CD4-positive, alpha-beta T cell treated with Interleukin-17A for 4 hours (primary cell): ENCODE measurements at places on chromosomes 3 and 15.

DNA sequence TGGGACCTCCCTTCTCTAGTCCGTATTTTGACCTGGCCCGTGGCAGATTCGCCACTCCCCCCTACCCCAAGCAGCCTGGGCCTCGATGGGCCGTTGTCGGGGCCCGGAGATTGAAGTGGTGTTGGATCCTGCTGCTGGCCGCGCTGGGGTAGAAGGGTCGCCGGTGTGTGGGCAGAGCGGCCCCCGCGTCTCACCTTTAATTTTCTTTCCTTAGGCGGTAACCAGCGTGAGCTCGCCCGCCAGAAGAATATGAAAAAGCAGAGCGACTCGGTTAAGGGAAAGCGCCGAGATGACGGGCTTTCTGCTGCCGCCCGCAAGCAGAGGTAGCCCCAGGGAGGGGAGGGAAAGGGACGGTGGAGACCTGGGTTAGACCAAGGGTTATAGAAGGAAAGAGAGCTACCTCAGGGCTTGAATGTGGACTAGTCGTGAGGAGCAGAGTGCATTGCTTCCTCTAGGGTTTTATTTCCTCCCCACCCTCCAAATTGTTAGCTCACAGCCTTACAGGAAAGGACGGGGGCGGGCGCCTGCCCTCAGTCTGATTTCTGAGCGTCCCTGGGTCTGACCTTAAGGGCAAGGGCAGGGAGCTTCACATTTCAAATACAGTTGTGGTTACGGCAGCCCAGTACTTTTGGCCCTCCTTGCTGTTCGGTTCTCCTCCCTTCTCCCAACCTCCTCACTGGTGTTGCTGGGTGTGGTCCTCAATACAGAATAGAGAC, 799 bp downstream of the SERF2 start:
- peak; percentile 28 for DNase-seq

DNA sequence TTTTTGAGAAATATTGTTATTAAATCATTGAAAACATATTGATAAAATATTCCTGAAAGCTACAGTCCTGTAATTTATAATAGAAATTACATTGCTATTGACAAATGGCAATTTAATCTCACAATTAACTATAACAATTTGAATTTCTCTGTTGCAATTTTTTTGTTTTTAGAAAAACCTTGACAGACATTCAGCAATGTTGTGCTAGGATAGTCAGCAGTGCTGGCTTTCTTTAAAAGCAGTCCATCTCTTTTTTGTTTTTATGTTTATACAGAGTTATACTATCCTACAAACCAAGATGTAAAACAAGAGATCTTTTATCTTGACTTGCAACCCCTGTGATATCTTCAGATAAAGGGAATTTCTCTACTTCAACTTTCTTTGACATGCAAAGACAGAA, 93.1 kb downstream of the TUSC7 start:
- no peak for DNase-seq

- DNase-seq, result no peak
These were observed 81.6 kb upstream of the CHMP2B start for GRCh38 chr3:87145553-87145952.

DNA sequence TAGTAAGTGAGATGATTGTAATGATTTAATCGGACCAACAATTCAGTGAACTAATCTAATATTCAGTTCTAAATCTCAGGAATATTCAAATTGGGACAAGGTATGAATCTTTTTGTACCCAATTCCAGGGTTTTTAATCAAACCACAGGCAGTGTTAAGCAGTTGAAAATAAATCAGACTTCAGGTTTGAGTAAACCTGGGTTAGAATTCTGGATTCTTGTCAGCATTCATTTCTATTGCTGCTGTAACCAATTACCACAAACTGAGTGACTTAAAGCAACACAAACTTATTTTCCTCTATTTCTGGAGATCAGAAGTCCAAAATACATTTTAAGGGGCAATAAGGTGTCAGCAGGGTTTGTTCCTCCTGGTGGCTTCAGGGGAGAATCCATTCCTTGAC, 208.4 kb upstream of the ZPLD1 start:
- DNase-seq, result no peak

- no peak for DNase-seq
These were observed 620.5 kb upstream of the TBL1XR1 start for GRCh38 chr3:177817751-177818150.

DNA sequence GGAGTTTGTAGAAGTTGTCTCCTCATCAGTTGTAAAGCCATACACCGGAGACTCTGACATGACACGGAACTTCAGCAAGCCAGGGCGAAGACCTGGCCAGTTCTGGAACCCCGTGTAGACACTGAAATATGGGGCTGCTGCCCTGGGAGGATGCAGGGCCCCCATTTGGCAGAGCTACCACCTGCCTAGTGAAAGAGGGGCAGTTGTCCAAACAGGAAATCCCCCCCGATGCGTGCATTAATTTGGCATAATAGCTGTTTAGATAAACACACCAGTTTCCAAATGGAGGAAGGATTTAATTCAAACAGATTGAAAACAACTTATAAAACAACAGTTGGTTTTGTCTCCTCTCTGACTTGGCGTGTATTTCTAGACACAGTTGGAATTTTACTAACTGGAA, 357.2 kb downstream of the GABRG3 start:
- DNase-seq, result no peak

DNA sequence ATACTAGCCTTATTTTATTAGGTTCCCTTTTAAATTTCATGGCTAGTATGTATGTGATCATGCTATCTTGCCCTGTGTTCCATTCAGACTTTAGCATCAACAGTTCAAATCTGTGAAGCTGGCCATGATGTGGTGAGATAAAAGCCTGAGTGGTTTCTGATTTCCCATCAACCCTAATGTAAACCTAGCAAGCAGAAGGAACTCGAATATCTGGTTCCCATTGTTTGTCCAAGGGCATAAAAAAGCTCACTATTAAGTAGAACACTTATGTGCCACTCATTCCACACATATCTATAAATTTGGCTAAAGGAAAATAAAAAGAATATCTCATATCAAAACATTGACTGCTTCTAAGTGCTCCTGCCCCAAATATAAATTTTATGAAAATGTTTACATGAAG, 311.7 kb downstream of the CADM2 start:
- no peak for DNase-seq

GRCh38 chr3:140378571-140379340, 299.1 kb upstream of the TRIM42 start:
- no peak for DNase-seq

GRCh38 chr15:59002418-59002859, 15.0 kb downstream of the RNF111 start:
- no peak for DNase-seq

DNA sequence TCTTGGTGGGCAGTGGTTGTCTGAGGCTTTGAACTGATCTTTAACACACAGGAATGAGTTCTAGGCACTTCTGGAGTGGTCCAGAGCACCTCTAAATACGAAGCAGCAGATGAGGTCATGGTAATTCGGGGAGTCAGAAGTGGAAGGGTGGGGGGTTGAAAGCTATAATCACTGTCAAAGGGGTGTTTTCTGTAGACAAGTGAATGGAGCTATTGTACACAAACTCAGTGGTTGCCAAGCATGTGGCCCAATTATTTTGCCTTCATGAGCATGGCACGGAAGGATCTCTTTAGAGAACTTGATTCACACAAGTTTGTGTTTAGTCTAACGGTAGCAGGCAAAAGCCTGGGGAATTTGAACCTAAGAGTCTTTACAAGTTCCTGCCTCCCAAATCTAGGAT, 6.3 kb downstream of the FRMD5 start:
- DNase-seq, result no peak

DNA sequence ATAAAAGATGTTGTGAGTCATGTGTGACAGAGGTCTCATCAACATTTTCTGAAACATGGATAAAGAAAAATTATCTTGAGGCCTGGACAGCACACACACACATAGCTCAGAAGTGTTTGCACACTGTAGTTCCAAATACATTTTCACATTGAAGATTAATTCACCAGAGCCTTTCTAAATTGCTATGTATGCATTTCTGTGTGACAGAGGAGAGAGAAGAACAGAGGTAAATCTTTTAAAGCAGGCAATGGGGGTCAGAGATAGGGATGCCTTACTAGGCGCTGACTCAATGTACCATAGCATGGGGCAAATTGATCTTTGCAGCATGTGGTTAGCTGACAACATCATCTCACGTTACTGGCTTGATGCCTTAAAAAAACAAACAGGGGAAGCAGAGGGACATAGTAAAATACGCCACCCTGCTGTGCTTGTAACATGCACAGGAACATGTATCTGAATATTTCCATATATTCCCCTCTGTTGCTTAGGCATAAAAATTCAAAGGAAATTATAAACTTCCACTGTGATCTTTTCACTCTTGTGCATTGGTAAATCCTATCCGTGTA, 7.7 kb downstream of the POU1F1 start:
- no peak for DNase-seq

- DNase-seq, result no peak
These were observed 5.7 kb downstream of the NME9 start for GRCh38 chr3:138323971-138324370.

GRCh38 chr3:136535906-136536305, 216.3 kb downstream of the STAG1 start:
- DNase-seq, result no peak

- no peak for DNase-seq
These were observed 80.9 kb downstream of the STT3B start for GRCh38 chr3:31613654-31614053.

- DNase-seq, result no peak
These were observed 729 bp upstream of the ZBTB11 start for GRCh38 chr3:101677436-101678286.

DNA sequence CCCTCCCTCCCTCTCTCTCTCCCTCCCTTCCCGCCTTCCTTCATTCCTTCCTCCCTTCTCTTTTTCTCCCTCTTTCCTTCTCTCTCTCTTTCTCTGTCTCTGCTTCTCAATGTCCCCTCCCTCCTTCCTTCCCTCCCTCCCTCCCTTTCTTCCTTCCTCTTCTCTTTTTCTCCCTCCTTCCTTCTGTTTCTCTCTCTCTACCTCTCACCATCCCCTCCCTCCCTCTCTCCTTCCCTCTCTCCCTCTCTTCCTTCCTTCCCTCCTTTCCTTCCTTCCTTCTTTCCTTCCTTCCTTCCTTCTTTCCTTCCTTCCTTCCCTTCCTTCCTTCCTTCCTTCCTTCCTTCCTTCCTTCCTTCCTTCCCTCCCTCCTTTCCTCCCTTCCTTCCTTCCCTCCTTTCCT, 504.6 kb downstream of the EPHA3 start:
- DNase-seq, result no peak

DNA sequence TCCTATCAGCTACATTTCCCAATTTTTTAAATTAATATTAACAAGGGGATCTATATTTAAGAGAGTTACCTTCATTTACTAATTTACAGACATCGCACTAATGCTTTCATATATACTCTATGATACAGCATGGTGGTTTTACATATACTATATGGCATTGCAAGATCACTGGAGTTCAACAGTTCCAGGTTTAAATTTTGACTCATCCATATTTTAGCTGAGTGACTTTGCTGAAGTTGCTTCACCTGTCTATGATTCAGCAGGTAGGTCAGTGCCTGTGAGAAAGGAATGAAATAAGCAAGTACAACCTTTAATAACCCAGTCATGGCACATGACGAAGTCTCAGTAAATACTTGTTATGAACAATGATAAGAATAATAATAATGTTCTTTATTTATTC, 211.1 kb downstream of the P3H2 start:
- DNase-seq, result no peak

DNA sequence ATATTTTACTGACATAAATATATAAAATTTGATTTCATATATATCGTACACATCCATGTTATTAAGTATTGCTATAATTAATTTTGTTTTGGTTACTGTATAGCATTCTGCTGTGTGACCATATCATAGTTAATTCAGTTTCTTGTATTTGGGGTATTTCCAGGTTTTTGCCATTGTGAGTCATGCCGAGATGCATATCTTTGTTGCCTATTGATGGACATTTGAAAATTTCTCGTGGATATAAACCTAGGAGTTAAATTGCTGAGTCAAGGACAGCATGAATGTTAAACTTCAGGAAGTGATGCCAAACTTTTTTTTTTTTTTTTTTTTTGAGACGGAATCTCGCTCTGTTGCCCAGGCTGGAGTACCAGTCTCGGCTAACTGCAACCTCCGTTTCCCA, 33.7 kb upstream of the GPR171 start:
- no peak for DNase-seq

- no peak for DNase-seq
These were observed 331.3 kb upstream of the FRG2C start for GRCh38 chr3:75332794-75333193.

DNA sequence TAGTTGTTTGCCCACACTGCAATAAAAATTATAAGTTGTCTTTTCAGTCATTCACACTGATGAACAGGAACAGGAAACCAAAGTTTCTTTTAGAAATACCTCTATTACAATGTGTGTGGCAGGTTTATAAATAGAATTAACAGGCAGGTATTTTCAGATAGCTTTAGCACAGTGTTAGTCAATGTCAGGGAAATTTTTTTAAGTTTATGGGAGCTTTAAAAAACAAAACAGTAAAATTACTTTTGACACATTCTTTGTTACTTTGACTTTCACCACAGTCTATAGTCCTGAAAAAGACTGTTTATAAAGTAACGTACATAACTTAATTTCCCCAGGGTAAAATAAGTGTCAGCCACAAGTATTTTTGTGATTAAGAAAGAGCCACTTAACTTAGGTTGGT, 38.1 kb downstream of the SERPINI1 start:
- DNase-seq, result no peak

DNA sequence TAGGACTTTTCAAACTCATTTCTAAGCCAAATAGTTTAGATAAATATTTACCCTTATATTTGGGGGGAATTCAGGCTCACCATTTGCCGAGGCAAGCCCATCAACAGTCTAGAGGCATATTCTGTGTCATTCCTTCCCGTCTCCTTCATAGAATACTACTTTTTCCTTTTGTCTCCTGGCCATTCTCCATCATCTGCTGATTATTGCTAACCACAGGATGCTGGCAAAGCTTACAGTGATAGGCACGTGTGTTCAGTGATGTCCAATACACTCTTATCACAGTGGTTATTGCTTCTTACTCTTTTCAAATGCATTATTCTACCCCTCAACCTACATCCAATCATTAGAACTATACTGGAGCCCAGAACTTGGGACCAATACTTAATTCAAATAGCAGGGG, 130.6 kb upstream of the ZBED2 start:
- DNase-seq, result no peak

- DNase-seq, result no peak
These were observed 252.5 kb downstream of the THRB start for GRCh38 chr3:24242012-24242698.

DNA sequence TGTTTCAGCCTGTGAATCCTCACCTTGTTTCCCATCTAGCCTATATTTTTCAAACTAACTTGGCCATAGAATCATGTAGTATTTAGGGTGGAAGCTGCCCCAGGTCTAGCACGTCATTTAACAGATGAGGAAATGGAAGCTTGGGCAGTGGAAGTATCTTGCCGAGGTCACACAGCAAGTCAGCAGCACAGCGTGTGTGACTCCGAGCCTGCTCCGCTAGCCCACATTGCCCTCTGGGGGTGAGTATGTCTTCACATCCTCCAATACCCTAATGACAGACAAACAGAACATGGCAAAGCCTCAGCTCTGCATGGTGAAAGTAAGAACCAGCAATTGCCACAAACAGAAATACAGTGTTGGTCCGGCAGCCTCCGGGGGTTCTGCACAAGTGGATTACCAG, 2.2 kb upstream of the CCR5 start:
- peak; percentile 74 for DNase-seq
